Vagina (tissue), 2 donors: ENCODE measurements at places on chromosomes 16 and 17. TPM values are rescaled to one million over a fixed set of nuclear protein-coding genes. Genes with fewer than 3 reads are reported as not detected.

DNA sequence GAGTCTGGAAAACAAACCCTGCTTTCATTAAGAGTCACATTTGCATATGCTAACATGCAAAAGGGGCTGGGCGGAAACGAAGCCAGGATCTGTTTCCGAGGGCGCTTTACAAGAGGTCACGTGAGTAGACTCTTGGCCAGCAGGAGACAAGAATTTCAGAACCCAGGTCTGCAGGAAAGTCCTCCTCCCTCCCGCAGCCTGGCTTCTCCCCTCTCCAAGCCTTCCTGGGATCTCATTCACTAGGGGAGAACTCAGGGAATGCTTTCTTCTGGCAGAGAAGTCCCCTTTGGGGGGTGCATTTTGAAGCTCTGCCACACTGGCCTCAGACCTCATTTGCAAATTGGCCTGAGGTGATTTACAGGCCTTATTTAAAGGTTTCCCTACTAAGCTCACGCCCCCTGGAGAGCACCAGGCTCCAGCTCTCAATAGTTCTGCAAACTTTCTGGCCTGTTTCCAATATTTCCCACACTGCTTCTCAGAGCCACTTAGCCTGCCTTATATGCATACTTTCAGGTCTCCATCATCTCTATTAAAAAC lies 57.2 kb upstream of the CACNG5 start:
- no peak overlapping the region for H3K4me3 ChIP-seq
- no peaks in the 10 kb centered on the region for H3K27me3 ChIP-seq
- no peaks in the 10 kb centered on the region for H3K4me1 ChIP-seq
- H3K36me3 ChIP-seq: no peaks in the 10 kb centered on the region

CACNG1 gene
- not detected for total RNA-seq

GFAP gene
- not detected for total RNA-seq

NPTX1 gene
- 0.49 TPM for total RNA-seq

DNA sequence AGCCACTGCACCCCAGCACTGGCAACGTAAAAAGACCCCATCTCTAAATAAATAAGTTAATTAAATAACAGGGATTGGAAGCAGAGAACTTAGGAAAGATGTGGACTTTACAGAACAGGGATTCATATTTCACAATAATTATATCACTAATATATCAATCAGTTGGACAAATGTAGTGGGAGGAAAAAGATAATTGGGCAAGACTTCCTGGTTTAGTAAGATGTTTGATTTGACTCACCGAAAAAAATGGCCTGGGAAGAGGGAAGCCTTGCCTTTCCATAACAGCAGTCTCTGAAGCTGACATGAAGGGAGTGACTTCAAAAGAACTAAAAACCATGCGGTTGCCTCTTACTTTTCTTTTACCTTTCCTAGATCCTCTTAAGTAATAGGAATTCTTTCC lies 15.2 kb upstream of the C17orf78 start:
- H3K36me3 ChIP-seq: no peaks in the 10 kb centered on the region
- H3K4me3 ChIP-seq: no peak overlapping the region
- no peak for DNase-seq
- H3K27me3 ChIP-seq: no peaks in the 10 kb centered on the region
- no peak overlapping the region for H3K27ac ChIP-seq

DNA sequence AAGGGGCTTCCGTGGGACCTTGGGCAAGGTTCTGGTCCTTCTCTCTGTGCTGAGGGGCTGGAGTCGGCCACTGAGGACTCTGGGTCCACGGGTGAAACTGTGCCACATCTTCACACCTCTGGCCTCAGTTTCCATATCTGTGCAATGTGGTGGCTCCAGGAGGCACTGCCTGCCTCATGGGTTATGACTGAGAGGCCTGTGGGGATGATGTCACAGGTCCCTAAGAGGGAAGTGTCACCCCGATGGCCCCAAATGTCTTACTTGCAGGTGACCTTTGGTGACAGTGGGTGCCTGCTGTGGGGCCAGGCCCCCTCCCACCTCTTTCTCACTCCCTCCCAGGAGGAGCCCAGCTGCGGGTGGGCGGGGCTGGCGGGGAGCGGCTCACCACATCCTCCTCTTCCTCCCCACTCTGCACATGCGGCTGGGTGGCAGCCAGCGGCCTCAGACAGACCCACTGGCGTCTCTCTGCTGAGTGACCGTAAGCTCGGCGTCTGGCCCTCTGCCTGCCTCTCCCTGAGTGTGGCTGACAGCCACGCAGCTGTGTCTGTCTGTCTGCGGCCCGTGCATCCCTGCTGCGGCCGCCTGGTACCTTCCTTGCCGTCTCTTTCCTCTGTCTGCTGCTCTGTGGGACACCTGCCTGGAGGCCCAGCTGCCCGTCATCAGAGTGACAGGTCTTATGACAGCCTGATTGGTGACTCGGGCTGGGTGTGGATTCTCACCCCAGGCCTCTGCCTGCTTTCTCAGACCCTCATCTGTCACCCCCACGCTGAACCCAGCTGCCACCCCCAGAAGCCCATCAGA lies at the start of gene IL21R:
IL21R (plus strand) TSS at position 407 of the 801 bp plus-strand sequence. CDS start 27,898 bp downstream, outside the sequence.
- no peak for DNase-seq
- peaks cover 19% of the 10 kb centered on the region for H3K4me1 ChIP-seq
- H3K27me3 ChIP-seq: no peaks in the 10 kb centered on the region
- no peaks in the 10 kb centered on the region for H3K36me3 ChIP-seq

DNA sequence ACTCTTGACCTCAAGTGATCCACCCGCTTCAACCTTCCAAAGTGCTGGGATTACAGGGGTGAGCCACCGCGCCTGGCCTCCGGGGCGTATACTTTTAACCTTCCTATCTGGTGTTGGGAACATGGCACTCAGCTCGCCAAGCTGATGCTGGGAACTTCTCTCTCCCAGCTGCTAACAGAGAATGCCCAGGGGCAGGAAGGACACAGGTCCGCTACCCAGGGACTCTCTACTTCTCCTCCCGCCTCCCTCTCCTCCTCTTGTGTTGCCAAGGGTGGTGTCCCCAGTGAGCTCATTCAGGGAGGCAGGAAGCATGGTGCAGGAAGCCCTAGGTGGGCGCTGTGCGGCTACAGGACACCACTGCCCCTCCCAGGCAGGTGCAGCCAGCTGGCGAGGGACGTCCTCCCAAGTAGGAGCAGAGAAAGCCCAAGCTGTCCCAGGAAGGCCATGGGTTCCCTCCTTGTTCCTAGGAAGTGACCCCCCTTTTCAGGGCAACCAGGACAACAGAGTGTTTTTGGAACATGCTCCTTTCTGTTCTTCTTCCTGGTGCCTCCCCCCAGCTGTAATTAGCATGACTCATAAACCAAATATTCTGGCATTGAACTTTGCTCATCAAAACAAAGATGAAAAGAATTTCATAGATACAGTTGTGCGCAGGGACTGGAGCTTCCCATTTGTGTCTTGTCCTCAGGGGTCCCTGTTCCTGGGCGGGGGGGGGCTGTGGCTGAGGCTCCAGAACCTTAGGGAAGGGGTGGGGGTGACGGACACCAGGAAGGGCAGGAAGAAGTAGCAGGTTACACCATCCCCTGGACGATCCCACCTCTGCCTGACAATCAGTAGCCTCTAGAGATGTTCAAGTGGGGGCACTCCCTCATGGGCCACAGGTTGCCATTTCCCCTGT lies 2.7 kb downstream of the C1QTNF1 start:
- peak overlapping the region; percentile 78 for H3K27ac ChIP-seq
- DNase-seq: no peak
- peak overlapping the region; percentile 2 for H3K4me3 ChIP-seq
- peaks cover 54% of the 10 kb centered on the region for H3K4me1 ChIP-seq
- H3K27me3 ChIP-seq: no peaks in the 10 kb centered on the region

METRN gene
- 32.2 TPM for total RNA-seq

GALR2 gene
- total RNA-seq: not detected

CLEC19A gene
- not detected for total RNA-seq

DNA sequence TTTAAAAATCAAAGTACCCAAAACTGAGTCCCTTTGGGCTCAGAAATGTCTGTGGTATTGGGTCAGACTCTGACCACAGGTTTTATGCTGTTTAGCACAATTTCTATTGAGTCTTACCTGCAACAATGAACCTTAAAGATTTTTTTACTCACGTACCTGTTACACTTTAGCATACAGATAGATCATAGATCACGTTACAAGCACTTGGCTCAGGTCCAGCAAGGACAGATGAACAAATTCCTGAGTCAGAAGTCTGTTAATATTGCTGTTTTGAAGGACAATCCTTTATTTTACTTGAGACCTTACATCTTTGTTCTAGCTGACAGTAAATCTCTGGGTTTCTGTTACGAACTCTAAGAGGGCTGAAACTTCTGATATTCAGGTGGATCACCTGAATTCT lies 12.8 kb downstream of the SLC7A6OS start:
- H3K27ac ChIP-seq: no peak overlapping the region
- DNase-seq: no peak
- H3K36me3 ChIP-seq: peaks cover 73% of the 10 kb centered on the region
- no peak overlapping the region for H3K4me3 ChIP-seq
- no peaks in the 10 kb centered on the region for H3K27me3 ChIP-seq
- peaks cover 16% of the 10 kb centered on the region for H3K4me1 ChIP-seq

- no peak for DNase-seq
- H3K4me1 ChIP-seq: no peaks in the 10 kb centered on the region
- no peaks in the 10 kb centered on the region for H3K27me3 ChIP-seq
- no peak overlapping the region for H3K27ac ChIP-seq
- H3K4me3 ChIP-seq: no peak overlapping the region
- no peaks in the 10 kb centered on the region for H3K36me3 ChIP-seq
Observed at GRCh38 chr17:43353393-43353792, 45.4 kb upstream of the ARL4D start.

CCL1 gene
- total RNA-seq: not detected

FAM171A2 gene
- total RNA-seq: 4.2 TPM

DNA sequence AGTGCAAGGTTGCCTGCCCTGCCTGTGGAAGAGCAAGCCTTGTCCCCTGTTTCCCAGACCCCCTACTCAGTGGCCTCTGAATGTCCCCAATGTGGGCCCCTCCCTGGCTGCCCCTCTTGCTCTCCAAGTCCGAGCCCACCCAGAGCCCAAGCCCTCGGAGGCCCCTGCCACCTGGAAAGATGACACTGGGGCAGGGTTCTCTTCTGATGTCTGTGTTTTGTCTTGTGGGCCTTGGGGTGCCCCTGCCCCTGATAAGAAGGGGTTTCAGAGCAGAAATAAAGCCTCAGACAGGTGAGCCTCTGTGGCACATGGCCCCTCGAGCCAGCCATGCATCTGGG lies 85.4 kb upstream of the CBX4 start:
- peaks cover 11% of the 10 kb centered on the region for H3K27me3 ChIP-seq
- no peak overlapping the region for H3K4me3 ChIP-seq
- H3K4me1 ChIP-seq: peaks cover 27% of the 10 kb centered on the region
- H3K36me3 ChIP-seq: no peaks in the 10 kb centered on the region
- H3K27ac ChIP-seq: no peak overlapping the region
- no peak for DNase-seq

DNA sequence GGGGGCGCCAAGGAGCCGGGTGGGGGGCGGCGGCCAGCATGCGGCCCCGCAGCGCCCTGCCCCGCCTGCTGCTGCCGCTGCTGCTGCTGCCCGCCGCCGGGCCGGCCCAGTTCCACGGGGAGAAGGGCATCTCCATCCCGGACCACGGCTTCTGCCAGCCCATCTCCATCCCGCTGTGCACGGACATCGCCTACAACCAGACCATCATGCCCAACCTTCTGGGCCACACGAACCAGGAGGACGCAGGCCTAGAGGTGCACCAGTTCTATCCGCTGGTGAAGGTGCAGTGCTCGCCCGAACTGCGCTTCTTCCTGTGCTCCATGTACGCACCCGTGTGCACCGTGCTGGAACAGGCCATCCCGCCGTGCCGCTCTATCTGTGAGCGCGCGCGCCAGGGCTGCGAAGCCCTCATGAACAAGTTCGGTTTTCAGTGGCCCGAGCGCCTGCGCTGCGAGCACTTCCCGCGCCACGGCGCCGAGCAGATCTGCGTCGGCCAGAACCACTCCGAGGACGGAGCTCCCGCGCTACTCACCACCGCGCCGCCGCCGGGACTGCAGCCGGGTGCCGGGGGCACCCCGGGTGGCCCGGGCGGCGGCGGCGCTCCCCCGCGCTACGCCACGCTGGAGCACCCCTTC lies 484 bp downstream of the FZD2 start:
- no peak for DNase-seq
- peak overlapping the region; percentile 55 for H3K4me3 ChIP-seq
- H3K27me3 ChIP-seq: no peaks in the 10 kb centered on the region
- no peaks in the 10 kb centered on the region for H3K36me3 ChIP-seq
- H3K4me1 ChIP-seq: peaks cover 25% of the 10 kb centered on the region

GRCh38 chr16:56783344-56783743 lies 53.4 kb downstream of the NUP93 start:
- H3K27me3 ChIP-seq: no peaks in the 10 kb centered on the region
- no peaks in the 10 kb centered on the region for H3K36me3 ChIP-seq
- H3K4me1 ChIP-seq: no peaks in the 10 kb centered on the region
- DNase-seq: no peak

GRCh38 chr17:39576187-39576586 lies 31.5 kb downstream of the NEUROD2 start:
- H3K4me3 ChIP-seq: no peak overlapping the region
- no peaks in the 10 kb centered on the region for H3K36me3 ChIP-seq
- peaks cover 15% of the 10 kb centered on the region for H3K4me1 ChIP-seq
- DNase-seq: no peak

GRCh38 chr17:77637818-77638575 lies 320.5 kb upstream of the TNRC6C start:
- no peaks in the 10 kb centered on the region for H3K36me3 ChIP-seq
- no peak overlapping the region for H3K4me3 ChIP-seq
- no peak overlapping the region for H3K27ac ChIP-seq
- no peaks in the 10 kb centered on the region for H3K4me1 ChIP-seq
- no peak for DNase-seq

KCNG4 gene
- total RNA-seq: not detected

DNA sequence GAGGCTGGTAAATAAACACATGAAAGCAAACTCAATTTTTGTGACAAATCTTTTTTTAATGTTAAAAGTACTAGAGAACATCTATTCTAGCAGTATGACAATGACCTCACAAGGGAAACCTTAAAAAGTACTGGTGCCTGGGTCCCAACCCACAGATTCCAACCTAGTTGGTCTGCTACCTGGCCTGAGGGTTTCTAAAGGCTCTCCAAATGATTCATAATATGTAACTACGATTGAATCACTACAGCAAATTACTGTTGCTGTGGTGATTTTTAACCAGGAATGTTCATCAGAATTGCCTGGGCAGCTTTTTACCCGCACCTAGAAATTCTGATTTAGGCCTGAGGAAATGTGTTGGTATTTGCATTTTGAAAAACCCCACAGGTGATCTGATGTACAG lies 26.1 kb downstream of the CDR2 start:
- no peaks in the 10 kb centered on the region for H3K36me3 ChIP-seq
- no peak overlapping the region for H3K27ac ChIP-seq
- H3K4me3 ChIP-seq: no peak overlapping the region
- H3K27me3 ChIP-seq: no peaks in the 10 kb centered on the region
- no peak for DNase-seq

DNA sequence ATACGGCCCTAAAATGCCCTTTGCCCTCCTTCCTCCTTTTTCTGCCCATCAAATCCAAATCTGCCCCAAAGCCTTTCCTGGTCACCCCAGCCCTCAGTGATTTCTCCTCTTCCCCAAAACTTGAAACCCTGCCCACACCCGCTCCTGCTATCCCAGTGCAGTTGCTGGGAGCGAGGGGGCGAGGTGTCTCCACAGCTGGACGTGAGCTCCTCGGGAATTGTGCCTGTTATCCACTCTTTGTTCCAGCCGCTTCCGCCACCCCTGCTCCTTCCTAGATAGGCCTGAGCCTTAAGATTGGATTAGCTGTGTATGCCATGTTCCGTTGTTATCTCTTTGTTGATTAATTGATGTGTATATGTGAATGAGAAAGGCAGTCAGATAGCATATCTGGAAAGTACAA lies 2.6 kb upstream of the KRT35 start:
- no peak overlapping the region for H3K27ac ChIP-seq
- H3K36me3 ChIP-seq: no peaks in the 10 kb centered on the region
- no peaks in the 10 kb centered on the region for H3K27me3 ChIP-seq
- no peaks in the 10 kb centered on the region for H3K4me1 ChIP-seq
- no peak overlapping the region for H3K4me3 ChIP-seq
